DMS79 treated with DMSO at 0.1 percent for 48 hours (cell line): ENCODE measurements at places on chromosomes 13 and 19.
A peak's percentile ranks its signal among the peaks of the same experiment; 100 is the strongest.

GRCh38 chr19:16446724-16447368 is 24.9 kb downstream of the EPS15L1 start:
- no peak for DNase-seq

DNA sequence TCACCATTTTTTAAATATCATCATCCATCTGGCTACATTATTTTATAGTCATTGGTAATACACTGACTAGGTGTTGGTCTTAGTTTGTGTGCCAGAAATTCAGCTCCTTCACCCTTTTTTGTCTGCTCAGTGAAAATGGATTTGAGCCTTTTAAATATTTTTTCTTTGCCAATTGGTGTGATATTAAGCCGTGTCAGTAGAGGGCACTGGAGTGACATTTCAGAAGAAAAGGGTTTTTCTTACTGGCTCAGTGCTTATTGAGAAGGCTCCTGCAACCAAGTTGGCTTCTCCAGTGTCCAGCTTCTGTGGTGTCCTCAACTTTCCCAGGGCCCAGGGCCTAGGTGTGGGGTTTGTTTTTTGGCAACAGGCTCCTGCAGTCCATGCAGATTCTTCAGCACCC is 546.6 kb downstream of the DACH1 start:
- no peak for DNase-seq

DNA sequence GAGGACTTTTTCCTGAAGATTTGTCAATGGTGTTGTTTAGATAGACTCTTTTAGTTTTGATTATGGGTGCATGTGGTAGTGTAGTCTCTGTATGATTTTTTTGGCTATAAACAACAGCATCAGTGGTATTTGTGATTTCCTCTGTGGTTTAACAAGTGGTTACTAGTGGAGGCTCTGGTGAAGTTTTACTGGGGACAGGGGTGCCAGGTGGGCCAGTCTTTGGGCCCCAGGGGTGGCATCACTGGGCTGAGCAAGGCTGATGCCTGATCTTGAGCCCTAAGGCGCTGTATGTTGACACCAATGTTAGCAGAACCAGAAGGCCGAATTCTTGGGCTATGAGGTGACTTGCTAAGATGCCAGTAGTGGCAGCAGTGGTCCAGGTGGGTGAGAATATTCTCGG is 811.4 kb downstream of the DACH1 start:
- no peak for DNase-seq

- DNase-seq, result no peak
Measured at GRCh38 chr19:2083174-2083854, 12.8 kb downstream of the MOB3A start.

GRCh38 chr19:10643968-10644259 is 10.2 kb upstream of the ILF3 start:
- DNase-seq, result no peak

DNA sequence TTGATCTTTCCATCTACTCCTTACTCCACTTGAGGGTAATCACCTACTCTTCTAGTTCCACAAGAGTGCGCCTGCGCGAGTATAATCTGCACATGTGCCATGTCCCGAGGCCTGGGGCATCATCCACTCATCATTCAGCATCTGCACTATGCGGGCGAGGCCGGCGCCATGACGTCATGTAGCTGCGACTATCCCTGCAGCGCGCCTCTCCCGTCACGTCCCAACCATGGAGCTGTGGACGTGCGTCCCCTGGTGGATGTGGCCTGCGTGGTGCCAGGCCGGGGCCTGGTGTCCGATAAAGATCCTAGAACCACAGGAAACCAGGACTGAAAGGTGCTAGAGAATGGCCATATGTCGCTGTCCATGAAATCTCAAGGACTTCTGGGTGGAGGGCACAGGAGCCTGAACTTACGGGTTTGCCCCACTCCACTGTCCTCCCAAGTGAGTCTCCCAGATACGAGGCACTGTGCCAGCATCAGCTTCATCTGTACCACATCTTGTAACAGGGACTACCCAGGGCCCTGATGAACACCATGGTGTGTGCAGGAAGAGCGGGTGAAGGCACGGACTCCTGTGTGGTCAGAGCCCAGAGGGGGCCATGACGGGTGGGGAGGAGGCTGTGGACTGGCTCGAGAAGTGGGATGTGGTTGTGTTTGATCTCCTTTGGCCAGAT is 2.7 kb upstream of the KLK2 start:
- DNase-seq, result no peak

- DNase-seq, result no peak
Measured at GRCh38 chr19:789701-790060, 7.6 kb upstream of the PTBP1 start.

GRCh38 chr19:34254046-34254697 is at the start of gene GARRE1:
Gene GARRE1, plus strand, starts transcription at chr19:34254554. Its CDS starts 45,920 bp downstream, at chr19:34300474.
- peak; percentile 52 for DNase-seq

DNA sequence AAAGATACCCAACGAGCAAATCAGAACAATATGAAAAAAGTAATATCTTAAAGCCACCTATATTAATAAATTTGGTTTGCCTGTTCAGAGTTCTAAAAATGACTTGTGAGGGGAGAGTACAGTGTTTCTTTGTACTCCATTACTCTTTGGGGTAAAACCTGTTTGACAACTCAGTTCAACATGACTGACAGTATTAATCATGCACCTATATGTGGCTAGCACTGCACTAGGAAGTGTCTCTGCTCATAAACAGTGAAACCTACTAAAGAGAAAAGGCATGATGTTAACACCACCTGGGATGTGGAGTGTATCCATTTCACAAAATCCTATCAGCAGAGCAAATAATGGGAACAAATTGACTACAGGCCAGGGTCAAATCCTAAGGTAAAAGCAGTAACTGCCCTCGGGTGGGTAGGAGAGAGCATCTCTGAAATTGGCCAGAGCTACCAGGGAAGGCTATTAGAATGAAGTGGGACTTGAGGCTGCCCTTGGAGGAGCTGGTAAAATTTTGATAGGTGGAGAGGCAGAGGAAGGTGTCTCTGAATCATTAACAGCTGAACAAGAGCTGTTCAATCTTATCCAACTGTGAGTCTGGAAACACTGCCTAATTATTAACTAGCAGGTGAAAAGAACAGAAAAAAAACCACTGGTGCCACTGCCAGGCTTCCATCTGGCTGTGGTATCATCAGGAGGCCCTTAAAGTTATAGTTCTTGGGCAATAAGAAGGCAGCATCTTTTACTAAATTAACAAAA is 365.1 kb downstream of the DNAJC15 start:
- DNase-seq, result peak; percentile 93

DNA sequence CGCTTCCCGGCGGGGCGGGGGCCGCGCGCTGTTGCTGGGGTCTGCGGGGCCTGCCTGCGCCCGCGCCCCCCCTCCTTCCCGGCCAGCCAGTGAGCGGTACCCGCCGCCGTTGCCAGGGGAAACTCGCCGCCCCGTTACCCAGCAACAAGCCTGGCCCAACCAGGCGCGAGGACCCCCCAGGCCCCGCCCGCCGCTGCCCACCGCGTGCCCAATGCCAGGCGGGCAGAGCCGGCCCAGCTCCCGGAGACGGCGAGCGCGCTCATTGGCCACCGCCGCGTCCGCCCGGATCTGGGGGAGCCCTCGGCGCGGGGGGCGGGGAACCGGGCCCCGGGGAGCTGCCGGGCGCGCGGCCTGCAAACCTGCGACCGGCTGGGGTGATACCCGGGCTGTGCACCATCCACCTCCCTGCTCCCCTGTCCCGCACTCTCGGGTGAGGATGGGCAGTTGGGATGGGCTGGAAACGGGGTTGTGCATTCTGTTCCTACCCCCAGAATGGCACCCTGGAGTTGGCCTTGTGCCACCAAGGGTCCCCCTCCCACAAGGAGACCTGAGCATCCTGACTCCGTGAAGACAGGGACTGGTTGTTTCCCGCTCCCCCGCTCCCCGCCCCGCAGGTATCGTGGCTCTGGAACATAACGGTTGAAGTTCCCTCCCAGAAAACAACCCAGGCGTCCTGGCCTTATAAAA is 8.8 kb upstream of the BBC3 start:
- peak; percentile 55 for DNase-seq
